ENCODE measurements at places on chromosomes 2 and 18.
A peak's percentile ranks its signal among the peaks of the same experiment; 100 is the strongest.

DNA sequence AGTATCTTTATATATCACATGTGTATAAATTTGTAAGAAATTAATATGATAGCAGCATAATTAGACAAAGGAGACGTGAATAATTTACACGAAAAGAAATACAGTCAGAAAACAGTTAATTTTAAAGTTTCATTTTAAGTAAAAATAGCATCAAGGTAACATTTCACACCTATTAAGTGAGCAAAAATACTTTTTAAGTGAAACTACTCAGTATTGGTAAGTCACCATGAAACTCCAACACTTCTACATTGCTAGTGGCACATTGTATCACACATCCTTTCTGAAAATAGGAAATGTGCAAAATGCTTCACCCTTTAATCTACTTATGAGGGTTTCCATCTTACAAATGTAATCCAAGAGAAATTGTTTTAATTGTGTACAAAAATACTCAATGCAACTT, 287.9 kb upstream of the EPAS1 start:
- no peak for DNase-seq

DNA sequence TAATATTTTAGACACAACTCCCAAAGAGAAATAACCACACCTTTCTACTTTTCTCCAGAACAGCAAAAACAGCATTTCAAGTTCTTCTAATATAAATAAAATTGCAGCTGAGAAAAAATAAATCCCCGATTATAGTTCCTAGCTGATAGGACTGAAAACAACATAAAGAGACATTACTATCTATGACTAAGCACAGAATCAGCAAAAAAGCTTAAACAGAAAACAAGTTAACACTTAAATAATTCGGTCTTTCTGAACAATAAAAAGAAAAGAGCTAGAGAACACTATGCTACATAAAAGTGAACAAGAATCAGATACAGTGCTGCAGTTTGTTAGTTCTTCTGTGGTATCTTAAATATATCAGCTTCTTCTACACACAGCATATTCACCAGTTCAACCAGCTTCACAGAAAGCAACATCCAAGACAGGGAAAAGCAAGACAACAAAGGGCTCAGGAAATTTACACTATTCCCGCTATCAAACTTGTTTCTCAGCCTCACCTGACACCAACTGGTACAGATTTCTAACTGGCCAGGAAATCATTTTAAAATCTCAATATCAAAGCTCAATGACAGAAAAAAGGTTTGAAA, 28.6 kb downstream of the FEZ2 start:
- DNase-seq, result no peak

DNA sequence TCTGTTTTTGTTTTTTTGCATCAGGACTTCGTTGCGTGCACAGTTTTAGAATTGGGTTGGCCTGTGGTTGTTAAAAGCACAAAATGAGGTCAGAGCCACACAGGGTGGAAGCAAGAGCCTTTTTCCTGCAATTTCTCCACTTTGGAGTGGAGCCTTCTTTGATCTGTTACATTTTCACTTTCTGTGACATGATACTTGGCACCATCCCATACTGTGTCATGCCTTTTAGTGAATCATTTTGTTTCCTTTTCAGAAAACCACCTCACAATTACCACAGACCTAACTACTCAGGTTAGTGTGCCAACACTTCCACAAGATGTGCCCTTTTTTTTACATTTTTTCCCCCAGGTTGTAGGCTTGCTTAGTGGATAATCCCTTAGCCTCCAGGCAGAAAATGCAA, 32.5 kb downstream of the MERTK start:
- DNase-seq, result peak; percentile 94

DNA sequence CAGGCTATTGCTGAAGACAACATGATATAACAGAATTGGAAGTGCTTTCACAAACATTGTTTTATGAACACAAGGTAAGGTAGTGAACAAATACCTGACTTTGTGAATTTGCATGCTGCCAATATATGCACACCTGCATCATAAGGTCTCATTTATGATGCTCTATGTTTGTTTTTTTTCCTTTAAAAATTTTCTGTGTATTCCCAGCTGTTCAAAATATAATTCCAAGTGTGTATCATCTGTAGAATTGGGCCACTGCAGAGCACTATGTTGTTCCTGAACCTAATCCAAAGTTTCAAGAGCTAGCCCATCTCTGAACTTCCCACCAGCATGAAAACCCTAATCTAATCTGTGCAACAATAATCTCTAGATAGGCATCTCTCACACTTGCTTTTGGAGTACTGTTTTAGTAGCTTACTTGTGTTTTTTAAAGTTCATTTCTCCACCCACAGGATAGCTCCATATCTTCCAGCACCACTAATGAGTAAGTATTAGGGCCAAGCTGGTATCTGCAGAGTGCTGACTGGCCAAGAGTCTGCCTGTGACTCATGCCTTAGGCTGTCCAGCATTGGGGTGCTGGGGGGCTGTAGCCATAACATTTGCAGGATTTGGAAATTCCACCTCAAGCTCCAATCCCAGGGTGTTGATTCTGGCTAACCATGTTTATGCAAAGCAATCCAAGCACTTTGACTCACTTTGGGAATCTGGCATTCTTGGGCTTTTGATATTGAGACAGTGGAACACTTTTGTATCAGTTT, 208.2 kb upstream of the REV1 start:
- DNase-seq, result peak; percentile 75
